ENCODE measurements at places on chromosomes 7 and 10.

DNA sequence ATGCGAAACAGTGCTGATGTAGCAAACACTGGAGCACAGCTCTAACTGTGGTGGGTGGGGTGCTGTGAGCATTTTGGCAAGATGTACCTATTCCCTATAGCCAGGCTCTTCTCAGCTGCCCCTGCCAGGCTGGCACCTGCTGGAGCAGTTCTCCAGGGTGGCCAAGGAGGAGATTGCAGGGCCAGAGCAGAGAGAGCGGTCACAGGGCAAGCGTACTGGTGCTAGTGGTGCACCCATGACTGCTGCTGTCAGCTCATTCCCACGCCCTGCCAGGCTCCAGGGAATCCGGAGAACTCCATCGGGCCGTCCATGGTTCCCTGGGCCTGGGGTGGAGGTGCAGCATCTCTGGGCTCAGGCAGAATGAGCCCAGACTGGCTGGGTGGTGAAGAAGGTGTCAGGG is 2.1 kb downstream of the COL13A1 start:
- no peak for DNase-seq

DNA sequence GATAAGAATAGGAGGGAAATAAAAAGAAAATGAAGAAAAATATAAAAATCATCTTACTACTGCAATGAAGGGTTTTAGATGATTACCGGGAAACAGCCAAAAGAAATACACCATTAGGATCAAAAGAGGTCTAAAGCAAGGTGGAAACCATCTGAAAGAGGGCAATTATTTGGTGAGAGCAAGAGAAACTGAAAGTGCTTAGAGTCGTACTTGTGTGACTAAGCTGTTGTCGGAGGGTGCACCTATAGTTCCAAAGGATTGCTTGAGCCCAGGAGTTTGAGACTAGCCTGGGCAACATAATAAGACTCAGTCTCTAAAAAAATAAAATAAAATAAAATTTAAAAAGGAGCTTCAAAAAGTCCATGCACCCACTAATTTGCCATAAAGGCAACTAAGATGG is 169.5 kb downstream of the DKK1 start:
- DNase-seq: no peak

DNA sequence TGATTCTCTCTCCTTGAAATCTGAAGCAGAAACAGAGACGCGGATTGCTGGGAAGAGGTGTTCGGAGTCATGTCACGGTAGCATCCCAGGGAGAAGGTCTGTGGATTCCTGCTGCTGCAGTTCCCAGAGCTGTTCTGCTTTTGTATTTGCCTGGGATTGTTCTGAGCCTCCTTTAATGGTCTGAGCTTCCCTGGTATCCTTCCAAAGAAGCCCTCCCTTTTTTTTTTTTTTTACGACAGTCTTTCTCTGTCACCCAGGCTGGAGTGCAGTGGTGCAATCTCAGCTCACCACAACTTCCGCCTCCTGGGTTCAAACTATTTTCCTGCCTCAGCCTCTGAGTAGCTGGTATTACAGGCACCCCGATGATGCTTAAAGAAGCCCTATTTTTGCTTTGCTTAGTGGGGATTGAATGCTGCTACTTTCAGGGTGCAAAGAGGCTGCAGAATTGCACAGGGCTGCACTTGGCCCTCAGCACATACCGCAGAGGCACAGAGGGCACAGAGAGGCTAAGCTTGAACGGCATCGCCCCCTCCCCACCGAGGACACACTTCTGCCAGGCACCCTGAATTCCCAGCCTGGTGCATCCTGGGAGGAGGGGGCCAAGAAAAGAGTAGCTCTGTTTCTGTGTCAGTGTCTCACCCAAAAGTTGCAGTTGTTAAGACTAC is 208.6 kb upstream of the GALNT17 start:
- DNase-seq: no peak

GRCh38 chr10:100403734-100404133 is 56.7 kb downstream of the SCD start:
- no peak for DNase-seq

GRCh38 chr7:29449569-29450260 is 113.9 kb upstream of the PRR15 start:
- DNase-seq: no peak

DNA sequence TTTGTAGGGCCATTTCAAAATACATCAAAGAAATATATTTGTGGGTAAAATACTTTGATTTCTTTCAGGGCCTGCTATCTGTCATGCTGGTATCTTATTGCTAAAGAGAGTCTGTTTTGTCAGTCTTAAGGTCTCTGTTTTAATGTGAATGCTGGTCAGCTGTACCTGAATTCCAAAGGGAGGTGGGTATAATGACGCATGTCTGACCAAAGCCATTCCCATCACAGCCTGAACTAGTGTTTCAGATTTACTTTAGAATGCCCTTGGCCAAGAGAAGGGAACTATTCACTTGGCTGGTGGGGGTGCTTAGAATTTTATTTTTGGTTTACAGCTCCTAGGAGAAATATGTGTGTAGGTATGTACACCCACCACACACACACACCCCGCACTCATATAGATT is 30.6 kb upstream of the MYL10 start:
- no peak for DNase-seq

DNA sequence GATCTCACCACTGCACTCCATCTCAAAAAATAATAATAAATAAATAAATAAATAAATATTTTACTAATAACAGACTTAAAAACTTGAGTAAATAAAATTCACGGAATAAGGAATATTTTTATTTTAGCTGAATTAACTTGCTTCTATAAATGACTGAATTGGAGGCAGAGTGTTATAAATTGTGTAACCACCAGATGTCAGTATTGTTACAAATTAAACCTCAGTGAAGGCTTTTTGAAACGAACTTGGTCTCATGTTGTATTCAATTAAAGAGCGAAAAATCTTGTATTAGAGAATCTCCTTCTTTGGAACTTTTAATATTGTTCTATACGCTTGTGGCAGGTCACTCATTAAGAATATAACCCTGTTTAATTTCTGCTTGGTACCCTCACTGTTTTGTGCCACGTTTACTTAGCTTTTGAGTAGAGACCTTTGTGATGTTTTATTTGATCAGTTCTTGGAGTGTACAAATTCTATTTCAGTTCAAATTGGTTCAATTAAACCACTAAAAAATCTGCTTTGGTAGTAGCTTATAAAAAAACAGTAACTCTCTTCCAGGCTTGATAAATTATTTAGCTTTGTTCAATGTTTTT is 45.6 kb upstream of the SCIN start:
- DNase-seq: no peak

DNA sequence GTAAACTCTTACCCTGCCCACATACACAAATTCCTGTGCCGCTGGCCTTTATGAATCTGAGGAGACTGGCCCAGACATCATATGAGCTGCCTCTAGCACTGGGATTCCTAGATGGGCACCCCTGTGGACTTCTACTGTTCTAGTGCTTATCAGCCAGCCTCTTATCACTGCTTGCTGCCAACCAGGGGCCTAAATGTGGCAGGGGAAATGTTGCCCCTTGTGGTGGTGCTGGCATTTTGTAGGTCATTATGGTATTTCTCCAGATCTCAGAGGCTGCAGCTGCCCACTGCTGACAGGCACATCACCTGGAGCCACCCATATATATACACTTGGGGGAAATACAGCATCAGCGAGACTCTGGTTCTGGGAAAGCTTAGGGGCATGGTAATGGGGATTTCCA is 5.4 kb downstream of the SFR1 start:
- DNase-seq: no peak

GRCh38 chr7:94655126-94655847 is 646 bp downstream of the SGCE start:
- DNase-seq: no peak

- DNase-seq: no peak
These were observed 41.4 kb upstream of the IKZF1 start for GRCh38 chr7:50262916-50263690.

DNA sequence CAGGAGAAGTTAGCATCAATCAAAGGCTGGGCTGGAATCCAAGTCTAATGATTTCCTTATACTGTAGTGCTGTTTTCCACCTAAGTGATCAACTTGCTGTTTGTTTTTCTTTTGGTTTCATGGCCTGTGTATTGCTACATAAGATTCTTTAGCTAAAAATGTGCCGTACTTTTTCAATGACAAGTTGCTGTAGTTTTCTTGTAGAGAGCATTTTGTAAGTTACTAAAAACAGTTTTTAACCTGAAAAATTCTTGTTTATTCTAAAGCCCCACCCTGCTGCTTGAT is 1.3 kb downstream of the HELLS start:
- no peak for DNase-seq

DNA sequence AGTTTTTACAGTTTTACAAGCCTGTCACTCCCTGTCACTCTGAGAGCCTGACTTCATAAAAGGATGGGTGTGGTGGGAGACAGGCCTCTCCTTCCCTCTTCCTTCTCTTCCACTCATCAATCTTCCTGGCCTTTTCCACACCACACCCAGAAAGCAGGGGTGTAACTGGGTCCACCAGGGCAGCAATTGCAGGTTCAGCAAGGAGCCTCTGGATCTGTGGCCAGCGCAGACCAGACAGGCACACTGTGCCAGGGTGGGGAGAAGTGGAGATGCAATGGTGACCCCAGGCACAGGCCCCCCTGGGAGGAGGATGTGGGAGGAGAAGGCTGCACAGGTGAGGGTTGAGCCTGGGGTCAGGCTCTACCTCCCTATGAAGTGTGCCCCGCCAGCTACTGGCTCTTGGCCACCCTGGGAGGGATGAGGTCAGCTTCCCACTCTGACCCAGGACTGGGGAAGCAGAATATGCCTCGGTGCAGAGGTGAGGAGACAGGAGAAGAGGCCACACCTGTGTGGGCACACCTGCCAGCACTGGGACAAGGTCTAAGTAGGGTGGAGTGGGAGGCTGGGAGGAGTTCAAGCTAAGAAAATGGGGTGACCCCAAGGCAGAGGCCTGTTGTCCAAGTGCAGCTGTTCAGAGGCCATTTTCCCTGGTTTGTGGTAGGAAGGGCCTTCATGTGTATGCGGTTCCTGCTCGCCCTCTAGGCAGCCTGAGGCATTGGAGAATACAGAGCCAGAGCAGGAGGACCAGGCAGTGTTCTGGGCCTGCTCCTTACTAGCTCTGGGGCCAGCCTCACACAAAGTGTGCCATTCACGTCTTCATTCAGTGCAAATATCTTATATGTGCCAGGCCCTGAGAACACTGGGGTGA is 20.2 kb upstream of the TMEM72 start:
- no peak for DNase-seq

- DNase-seq: no peak
These were observed 75.1 kb downstream of the LYZL2 start for GRCh38 chr10:30554440-30554825.

DNA sequence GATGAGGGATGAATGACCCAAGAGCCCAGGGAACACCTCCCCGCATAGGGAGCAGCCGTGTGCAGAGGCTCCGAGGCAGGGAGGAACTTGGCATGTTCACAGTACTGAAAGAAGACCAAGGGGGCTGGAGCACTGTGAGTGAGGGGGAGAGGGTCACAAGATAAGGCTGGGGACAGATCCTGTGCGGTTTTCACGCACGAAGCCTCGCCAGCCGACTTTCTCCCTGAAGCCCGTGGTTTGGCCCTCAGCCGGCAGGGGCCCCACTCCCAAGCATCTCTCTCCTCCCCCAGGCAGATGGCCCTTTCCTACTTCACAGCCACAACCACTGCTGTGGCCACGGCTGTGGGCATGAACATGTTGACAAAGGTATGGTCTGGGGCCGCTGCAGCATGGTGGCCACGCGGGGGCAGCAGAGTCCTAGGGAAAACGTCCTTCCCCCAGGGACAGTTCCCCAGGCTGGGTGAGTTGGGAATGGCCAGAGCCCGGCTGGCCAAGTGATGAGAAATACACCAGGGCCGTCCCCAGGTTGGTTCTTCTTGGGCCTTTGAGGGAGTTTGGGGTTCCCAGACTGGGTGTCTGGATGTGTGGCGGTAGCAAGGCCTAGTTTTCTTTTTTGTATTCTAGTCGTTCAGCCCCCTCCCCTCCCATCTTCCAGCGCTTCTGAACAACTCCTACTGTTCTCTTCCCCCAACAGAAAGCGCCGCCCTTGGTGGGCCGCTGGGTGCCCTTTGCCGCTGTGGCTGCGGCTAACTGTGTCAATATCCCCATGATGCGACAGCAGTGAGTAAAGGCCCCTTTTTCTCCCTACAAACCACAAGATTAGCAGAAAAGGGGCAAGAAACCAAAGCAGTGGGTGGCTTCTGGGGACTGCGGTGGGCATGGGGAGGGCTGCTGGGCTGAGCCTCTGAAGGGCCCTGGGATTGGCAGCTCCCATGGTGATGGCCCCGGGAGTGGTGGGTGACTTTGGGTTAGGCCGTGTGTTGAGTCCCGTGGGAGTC is 14.4 kb upstream of the WBP1L start:
- DNase-seq: no peak

GRCh38 chr10:31341552-31341951 is 22.5 kb downstream of the ZEB1 start:
- no peak for DNase-seq

DNA sequence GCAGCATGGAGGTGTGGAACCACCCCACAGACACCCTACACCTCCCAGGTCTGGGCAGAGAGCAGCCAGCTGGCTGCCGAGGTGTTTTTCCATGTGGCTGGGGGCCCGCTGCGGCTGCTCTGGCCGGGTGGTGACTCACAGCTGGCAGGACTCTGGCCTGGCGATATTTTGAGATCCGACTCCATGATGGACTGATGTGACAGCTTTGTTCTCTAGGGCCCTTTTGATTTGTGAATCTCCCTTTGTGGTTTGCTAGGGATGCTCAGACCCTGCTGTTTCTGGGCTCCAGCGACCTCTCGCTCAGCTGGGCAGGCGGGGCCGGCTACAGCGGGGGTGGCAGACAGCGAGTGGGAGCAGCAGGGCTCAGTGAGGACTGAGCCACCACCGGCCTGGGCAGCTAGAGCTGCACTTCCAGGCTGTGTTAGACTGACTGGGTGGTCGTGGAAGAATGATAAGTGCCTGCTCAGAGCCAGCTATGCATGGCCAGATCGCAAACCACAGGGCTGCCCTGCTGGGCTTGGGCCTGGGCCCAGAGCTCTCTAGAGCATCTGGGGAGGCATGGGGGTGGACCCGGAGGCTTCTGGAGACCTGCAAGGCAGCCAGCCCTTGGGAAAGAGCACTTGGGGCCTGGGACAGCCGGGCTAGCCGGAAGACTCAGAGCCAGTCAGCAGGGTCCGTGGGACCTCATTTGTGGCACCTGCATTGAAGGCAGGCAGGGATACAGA is 46.2 kb upstream of the GDF10 start:
- no peak for DNase-seq

- DNase-seq: no peak
These were observed 307.8 kb downstream of the PRPF18 start for GRCh38 chr10:13894412-13895093.

DNA sequence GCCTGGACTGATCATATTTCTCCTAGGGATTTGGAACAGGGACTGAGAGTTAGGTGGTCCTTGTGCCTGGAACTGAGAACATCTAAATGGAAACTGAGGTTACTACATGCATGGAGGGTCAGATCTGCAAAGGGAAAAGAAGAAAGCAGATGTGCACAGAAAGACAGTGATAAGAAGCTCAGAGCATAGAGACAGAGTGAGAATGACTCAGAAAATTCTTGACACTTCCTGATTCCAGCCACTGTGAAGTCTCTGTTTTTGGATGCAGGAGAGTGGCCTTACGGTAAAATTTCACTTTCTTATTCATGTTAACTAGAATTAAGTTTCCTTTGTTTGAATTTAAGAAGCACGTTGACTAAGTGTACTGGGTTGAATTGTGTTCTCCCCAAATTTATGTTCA is 241.7 kb downstream of the TMEM26 start:
- no peak for DNase-seq
